Right renal cortex interstitium (tissue), 3 donors: ENCODE measurements at places on chromosomes 2 and 18.

DNA sequence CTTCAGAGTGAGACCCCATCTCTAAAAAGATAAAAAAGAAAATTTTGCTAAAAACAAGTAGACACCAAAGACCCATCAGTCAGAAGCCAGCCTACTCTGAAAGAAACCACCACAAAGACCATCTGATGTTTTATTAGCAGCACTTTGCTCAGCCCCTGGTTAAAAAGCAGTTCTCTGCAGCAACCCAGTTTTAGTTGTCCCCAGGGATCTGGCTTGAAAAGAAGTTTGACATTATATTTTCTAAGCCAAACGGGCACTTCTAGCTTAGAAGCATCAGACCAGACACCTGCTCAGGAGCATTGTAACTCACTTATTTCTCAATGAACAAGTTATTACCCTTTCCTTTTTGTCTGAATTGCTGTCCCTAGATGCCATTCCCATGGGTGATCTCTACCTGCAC lies 164.2 kb upstream of the ETAA1 start:
- DNase-seq, result no peak

DNA sequence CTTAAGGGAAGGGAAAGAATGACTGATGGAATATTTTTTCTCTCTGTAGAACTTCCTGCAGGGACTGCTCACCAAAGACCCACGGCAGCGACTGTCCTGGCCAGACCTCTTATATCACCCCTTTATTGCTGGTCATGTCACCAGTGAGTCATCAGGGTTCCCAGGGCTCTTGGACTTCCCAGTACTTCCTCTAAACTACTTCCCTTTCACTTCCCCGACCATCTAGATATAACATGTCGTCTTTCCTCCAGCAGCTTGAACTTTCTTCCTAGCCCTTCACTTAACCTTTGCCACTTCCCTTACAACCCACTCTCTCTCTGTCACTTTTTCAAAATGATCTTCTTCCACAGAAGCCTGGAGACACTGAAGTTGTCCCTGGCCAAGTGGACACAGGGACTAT lies 7.2 kb downstream of the STK36 start:
- DNase-seq, result no peak

- peak; percentile 69 for DNase-seq
These were observed 3.9 kb upstream of the ID2 start for GRCh38 chr2:8677646-8678592.

DNA sequence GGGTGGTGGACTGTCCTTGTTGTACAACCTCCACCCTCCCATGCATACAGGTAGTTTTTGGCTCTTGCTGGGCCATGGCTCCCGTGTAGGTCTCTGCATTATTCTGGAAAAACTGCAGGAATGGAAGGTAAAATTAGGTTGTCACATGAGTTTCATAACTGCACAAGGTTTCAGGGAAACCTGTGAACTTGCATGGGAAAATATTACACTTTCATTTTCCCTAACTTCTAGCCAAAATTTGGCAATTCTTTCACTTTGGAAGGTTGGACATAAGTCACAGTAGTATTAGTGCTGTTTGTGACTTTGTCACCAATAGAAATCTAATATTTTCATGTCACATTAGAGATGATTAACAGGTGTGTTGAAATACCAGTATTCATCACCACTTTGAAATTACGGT lies 118.1 kb upstream of the MGAT5 start:
- DNase-seq, result no peak

DNA sequence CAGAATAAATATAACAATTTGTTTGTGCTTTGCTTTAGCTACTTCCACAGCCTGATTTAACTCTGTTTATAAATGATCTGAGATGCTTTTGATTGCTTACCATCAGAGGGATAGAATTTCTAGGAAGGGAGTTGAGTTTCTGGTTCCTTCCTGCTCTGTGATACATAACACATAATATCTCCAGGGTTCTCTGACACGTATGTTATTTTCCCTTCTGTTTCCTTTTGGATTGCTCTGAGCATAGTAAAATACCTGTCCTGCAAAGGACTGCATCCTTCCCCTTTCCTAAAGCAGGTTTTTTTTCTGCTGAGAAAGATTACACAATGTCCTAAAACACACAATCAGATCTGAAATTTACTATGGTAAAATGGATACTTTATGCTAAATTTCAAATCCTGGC lies 76.1 kb downstream of the CABYR start:
- no peak for DNase-seq

DNA sequence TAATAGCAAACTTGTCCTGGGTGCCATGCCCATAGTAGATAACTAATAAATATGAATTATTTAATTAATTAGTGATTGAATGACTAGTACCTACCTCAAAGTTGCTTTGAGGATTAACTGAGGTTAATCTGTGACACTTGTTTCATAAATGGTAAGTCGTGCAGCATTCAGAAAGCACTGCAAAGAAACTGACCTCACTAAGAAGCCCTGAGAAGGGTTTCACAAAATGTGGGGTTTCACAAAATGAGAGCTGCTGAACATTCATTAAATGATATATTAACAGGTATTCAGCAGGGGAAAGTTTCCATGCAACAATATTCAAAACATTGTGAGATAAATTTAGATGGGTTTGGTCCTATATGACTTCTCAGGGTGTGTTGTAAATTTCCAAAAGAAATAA lies 236.2 kb downstream of the OSR1 start:
- DNase-seq, result no peak

DNA sequence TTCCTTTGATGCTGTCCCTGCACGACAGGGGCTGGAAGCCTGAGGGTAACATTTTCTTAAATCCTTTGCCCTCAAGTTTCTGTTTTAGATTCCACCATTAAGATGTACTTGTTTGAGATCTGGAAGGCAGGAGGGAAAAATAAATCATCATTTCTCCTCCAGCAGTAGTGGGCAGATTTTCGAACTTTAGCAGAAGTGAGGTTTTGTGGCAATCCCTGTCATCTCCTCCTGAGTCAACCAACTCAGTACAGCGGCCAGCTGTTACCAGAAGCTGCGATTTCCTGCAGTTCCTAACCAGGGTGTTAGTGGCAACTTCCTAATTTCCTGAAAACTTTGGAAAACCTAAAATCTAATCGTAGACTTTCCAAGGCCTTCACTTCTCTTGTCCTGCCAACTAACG lies 517.2 kb upstream of the ACVR2A start:
- no peak for DNase-seq

GRCh38 chr2:37250869-37251740 lies 19.6 kb downstream of the NDUFAF7 start:
- no peak for DNase-seq

- peak; percentile 45 for DNase-seq
These were observed 97.9 kb upstream of the NOL4 start for GRCh38 chr18:34322365-34323289.

- DNase-seq, result no peak
These were observed 171.2 kb downstream of the ANTXR1 start for GRCh38 chr2:69184224-69184623.

- DNase-seq, result no peak
These were observed 868 bp upstream of the PKDCC start for GRCh38 chr2:42046819-42047487.

GRCh38 chr2:215808194-215808593 lies 205.2 kb downstream of the MREG start:
- no peak for DNase-seq

DNA sequence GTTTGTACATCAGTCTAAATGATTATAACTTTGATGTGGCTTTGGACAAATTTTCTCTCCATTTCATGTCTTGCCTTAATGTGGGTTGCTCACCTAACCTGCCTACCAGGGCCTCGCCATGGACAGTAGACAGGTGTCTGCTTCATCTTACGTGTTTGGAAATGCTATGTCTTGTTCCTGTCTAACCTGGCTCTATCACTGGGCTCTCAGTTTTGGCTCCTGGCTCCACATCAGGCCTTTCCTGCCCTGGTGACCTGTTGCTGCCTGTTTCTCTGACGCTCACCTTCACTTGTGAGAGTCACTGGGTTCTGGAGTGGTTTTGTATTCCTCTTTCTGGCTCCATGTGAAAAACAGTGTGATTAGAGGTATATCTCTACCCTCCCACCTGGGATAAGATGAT lies 65.9 kb downstream of the PHLPP1 start:
- no peak for DNase-seq

DNA sequence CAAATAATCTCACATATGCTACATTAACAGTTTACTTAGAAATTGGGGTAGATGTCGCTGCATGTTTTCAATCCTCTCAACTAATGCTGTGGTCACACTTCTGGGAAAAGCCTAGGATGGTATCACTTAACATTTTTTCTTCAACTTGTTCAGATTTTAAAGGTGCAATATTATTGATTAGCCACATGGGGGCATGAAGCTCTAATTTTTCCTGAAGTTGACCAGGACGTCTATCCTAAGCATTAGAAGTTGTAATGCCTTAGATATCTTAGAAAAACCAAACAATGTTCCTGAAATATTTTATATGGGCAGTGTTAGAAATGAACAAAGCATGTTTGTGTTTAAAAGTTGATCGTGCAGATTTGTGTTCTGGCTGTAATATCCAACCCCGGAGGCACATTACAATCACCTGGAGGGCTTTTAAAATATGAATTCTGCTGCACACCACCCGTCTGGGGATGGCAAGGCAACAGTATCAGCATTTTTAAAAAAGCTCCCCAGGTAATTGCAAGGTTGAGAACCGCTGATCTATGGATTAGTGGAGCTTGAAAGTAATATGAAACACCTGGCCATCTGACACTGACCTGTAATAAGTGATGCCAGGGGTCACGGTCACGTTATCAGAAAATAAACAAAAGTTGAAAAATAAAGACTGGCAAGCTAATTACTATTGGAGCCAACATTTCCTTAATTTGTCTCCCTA lies 100.5 kb upstream of the LMAN1 start:
- DNase-seq, result peak; percentile 23

DNA sequence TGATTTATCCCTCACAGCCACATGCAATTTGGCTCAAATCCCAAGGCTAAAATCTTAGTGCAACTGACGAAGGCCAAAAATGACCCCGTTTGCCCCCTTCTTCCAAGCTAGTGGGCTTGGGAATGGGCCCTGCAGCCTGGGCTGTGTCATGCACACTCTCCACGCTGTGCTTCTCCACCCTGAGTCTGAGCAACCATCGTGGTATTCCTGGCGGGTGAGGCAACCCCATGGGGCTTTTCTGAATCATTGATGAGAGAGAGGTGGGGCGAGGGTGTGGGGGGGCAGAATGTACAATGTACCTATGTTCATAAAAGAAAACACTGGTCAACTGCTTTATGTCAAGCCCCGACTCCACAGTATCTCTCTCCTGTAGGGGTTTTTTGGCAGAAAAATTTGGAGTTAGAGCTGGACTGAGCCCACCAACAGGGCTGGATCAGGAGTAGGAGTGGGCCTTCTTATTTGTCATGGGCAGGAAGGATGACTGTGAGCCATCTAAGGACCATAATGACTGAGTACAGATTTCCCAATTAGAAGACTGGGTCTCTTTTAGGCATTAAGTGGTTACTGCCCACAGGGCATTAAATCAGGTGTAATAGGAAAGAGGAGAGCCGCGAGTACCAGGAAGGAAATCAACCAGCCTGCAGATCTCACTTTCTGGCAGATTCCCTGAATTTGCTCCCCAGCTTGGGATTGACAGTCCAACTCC lies 8.9 kb downstream of the SULT1C2 start:
- DNase-seq, result no peak

DNA sequence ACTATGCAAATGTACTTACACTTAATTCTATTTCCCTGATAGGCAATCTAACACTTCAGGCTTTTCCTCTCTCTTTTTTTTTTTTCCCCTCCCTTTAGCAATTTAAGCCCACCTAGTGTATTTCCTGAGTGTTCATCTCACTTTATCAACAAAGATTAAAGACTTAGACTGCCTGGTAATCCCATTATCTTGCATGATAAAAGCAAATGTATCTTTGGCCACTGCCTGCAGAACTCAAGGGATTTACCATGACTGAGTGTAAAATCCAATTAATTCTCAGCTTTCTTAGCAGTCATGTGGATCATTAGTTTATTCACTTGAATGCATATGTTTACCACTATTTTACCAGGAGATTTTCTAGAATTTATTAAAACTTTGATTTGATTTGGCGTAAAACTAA lies 1102.2 kb upstream of the GYPC start:
- no peak for DNase-seq

DNA sequence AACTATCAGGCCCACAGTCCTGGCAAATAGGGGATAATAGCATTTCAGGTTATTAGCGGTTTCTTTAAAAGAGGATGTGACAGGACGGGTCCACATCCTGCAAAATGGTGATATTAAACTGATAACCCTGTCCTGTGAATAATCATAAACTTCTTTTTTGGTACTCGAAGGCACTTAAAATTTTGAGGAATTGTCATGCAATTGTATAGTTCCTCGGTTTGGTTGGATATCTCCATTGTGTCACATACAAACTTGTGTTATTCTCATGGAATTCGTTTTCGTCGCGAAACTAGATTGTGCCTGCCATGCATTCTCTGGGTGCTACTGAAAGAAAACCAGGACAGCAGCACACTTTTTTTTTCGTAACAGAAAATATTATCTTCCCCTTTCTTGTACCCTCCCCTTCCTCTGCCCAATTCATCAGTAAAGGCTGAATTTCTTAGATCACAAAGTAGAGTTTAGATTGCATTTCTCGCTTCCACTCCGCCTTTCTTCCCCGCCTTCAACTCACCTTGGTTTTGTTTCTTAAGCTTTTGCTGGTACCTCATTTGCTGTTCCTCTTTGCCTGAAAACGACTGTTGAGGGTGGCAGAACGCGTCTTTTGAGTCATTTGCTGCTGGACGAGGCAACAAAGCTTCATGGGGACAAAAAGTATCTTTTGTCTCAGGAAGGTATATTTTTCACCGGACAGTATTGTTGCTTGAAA lies 1.3 kb downstream of the CERS6 start:
- DNase-seq, result no peak

- DNase-seq, result no peak
These were observed 180.0 kb upstream of the MMADHC start for GRCh38 chr2:149767516-149767974.

DNA sequence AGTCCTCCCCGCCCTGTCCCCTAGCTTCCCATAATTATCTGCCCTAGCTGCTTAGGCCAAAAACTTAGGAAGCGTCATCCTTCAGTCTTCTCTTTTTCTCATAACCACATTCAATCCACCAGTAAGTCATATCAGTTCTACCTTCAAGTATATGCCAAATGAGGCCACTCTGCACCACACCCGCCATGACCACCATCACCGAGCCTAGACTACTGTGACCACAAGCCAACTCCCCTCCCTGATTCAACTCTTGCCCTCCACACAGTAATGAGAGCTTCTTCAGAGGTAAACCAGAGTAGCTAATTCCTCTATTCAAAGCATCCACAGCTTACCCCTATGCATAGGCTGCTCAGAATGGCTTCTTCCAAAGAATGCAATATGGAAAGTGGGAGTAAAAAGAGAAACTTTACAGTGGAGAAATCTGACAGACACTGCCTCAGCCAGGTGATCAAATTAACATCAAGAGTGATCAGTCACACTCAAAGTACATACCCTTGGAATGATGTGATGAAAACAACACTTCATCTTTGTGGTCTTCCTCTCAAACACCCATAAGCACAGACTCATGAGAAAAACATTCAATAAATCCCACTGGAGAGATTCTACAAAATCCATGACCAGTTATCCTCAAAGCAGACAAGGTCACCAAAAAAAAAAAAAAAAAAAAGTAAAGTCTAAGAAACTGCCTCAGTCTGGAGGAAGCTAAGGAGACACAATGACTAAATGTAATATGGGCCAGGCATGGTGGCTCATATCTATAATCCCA lies 17.7 kb downstream of the MBOAT2 start:
- no peak for DNase-seq

- DNase-seq, result no peak
These were observed 156.8 kb downstream of the CTIF start for GRCh38 chr18:48695671-48696070.
